Activated CD4-positive, alpha-beta T cell treated with anti-CD3 and anti-CD28 coated beads for 48 hours (primary cell): ENCODE measurements at places on chromosomes 5 and 9.

DNA sequence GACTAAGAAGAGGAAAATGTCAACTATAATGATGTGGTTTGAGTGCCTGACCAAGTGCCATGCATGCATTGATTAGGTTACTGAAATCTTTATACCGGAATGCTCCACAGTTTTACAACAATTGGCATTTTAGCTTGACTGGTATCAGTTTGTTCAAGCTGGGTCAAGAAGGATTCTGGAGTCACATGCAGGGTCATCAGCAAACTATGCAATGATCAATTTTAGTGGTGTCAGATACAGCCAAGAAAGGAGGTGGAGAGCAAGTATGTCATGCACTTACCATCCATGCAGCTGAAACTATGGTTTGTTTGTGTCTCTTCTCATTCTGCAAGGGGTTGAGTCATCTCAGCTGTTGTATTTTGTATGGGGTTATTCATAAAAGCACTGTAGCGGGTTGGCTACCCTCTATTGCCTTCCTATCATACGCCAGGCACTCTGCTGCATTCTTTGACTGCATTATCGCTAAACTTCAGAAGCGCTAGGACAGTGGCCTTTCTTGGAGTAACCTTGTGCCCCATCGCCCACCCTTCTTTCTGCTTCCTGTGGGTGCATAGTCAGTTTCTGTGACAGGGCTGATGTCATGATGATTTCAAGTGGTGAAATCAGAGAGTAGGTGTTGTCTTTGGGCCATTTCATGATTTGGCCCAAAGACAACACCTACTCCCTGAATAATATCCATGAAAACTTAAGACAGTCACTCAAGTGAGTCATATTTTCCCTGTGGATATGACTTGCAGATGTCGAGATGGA is 145.4 kb downstream of the MTX3 start:
- DNase-seq, result peak; percentile 57

DNA sequence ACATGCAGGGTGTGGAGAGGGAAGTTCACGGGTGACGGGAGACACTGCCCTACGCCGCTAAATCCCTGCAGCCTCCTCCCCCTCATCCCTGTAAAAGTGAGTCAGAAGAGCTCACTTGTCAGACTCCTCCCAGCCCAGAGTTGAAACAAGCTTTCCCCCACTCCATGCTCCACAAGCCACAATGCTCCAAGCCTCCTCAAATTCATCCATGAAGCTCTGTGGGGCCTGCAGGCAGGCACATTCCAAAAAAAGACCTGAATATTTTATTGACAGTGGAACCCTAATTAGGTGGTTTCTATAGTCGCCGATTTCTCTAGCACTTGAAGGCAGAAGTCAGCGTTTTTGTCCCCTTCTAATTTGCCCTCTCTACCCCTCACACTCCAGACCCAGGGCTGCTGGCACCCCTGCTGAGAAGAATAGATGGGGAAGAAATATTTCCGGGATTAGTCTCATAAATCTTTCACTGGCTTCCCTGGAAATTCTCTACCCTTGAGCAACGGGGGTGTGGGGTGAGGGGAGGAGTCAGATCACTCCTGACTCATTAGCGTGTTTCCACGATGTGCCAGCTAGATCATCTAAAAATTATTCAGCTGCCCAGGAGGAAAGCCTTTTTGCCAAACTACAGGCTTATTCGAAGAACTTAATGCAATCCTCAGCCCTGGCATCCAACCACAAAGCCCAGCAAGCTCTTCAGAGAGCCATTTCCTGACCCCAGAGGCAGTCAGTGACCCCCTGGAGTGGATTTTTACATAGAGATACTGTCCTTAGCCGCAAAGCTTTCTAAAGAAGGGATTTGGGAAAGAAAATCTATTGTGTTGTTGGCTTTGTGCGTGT is 97.1 kb downstream of the ENC1 start:
- DNase-seq, result no peak

DNA sequence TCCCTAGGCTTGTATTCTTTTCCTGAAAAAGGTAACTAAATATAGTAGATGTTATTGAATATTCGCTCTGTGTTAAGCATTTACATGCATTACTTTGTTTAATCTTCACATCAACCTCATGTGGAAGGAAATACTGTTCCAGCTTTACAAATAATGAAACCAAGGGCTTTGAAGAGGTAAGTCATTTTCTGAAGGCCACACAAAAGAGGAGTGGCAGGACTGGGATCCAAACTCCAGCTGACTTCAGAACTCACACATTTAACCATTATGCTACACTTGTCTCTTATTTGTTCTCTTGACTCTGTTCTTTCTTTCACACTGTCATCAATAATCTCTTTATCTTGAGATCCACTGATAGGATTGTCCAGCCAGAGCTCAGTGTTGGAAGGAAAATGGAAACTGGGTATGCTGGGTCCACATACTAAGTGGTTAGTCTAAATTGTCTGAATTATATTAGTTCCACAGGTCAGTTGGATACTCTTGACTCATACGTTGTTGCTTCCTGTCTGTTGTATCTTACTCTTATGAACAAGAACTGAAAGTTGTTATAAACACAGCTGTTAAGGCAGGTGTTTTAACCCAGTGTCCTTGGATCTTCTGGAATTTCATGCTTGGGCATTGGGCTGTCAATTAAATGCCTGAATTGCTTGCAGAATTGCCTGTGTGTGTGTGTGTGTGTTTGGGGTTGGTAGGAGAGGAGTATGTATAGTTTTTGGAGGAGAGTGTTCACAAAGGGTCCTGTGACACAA is 65.6 kb downstream of the TLE4 start:
- DNase-seq, result no peak

- DNase-seq, result no peak
Observed at GRCh38 chr9:28270156-28270555, 696.9 kb upstream of the C9orf72 start.

DNA sequence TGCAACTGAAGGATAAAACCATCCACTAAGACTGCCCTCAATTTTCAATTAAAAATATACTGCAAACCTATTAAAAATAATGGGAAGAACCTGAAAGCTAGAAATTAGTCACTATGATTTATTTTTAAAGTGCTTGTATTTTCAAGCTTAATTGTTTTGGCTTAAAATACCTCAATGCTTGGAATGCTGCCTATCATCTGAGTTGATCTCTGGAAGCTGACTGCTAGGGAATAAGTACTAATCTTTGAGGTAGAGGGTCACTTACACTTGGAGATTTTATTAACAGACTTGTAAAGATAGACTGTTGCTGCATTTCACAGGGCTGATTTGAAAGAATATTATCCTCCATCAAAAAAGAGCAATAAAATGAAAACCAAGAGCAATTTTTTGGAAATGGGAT is 6.2 kb downstream of the PCSK1 start:
- DNase-seq, result no peak

DNA sequence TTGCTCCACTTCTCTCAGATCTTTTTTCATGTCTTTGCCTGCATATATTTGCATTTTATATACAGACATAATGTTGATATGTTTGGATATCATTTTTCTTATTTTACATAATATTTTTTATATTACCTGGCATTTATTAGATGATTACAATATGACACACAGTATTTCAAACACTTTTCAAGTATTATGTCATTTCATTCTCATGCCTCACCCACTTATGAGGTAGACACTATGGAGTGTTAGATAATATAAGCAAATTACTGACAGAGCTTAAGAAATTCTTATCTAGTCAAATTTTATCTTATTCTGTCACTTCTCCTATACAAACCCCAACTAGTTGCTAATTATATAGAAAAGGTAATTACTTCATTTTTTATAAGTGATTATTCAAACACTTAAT is 11.1 kb downstream of the LURAP1L start:
- no peak for DNase-seq

DNA sequence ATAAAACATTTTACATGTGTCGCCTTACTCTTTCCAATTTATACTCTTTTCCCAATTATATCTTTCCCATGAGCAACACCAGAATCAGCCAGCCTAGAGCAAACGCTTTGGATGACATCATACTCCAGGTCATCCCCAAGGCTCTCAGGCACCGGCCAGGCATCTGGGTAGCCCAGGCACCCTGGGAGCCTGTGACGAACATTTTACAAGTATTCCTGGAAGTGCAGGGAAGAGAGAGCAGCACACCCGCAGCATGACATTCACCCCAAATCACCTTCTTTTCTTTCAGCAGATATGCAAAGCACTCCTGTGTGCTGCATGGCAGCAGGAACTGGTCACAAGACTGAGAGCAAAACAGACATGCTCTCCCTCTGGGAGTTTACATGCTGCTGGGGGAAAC is 75.7 kb upstream of the SMIM23 start:
- DNase-seq, result no peak

- DNase-seq, result no peak
Observed at GRCh38 chr9:87865626-87866025, 17.1 kb upstream of the SPATA31E1 start.

DNA sequence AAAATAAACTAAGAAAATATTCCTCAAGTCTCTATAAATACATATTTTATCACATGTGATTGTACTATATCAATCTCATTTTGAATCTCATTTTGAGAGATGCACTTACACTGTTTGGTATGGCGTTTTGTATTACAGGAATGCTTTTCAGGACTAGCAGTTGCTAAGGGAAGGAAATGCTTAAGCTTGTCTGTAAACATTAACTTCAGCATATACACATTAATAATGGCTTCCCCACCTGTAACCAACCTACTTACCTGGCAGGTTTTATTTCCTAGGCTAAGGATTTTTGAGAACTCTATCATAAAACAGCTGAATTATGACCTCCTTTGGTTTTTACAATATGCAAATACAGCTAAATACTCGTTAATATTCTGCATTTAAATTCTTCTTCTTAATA is 141.0 kb upstream of the GRHPR start:
- no peak for DNase-seq
